ENCODE measurements at places on chromosomes 6 and 20.

GRCh38 chr6:122069932-122070331 is 329.5 kb upstream of the HSF2 start:
- ATAC-seq, result no peak

- ATAC-seq, result no peak
Measured at GRCh38 chr6:163579880-163580295, 165.4 kb downstream of the QKI start.

GRCh38 chr20:15310361-15310760 is 972.9 kb upstream of the FLRT3 start:
- no peak for ATAC-seq

DNA sequence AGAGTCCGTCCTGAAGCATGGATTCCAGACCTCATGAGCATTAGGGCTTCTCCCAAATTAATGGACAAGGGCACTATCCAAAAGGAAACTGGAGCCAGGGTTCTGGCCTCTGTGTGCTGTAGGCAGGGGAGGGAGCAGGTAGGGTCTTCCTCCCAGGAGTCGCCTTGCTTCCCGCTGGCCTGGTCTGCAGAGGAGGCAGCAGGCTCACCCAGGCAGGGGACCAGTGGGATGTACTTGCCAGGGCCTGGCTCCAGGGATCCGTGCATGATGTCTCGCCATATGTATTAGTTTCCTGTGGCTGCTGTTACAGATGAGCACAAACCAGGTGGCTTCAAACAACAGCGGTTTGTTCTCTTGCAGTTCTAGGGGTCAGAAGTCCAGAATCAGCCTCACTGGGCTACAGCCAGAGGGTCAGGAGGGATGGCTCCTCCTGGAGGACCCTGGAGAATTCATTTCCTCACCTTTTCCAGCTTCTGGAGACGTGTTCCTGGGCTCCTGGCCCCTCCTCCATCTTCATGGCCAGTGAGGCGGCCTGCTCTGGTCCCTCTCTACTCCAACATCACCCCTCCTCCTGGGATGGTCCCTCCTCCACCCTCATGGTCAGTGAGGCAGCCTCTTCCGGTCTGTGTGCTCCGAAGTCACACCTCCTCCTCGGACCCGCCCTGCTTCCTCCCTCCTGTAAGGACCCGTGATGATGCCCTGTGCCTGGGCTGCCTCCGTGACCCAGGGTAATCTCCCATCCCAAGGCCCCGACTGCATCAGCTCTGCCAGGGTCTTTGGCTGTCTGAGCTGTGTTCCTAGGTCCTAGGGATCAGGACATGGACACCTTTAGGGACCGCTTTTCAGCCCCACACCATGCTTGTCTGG is 329.1 kb downstream of the CDH4 start:
- no peak for ATAC-seq

DNA sequence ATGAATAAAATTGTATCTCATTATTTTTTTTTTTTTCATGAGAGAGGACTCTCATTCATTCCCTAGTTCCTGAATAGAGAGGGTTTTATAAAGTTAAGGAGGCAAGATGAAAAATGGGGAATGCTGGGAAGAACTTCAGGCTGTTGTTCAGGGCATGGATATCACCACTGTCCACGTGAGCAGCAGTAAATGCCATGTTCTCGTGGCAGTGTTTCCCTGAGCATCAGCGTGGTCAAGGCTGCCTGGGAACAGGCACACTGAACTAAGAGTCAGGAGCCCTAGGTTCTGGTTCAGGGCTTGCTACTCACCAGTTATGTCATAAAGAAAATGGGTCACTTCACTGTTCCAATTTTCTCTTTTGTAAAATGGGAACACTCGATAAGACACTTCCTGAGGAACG is 93.2 kb downstream of the MAN1A1 start:
- ATAC-seq, result no peak

DNA sequence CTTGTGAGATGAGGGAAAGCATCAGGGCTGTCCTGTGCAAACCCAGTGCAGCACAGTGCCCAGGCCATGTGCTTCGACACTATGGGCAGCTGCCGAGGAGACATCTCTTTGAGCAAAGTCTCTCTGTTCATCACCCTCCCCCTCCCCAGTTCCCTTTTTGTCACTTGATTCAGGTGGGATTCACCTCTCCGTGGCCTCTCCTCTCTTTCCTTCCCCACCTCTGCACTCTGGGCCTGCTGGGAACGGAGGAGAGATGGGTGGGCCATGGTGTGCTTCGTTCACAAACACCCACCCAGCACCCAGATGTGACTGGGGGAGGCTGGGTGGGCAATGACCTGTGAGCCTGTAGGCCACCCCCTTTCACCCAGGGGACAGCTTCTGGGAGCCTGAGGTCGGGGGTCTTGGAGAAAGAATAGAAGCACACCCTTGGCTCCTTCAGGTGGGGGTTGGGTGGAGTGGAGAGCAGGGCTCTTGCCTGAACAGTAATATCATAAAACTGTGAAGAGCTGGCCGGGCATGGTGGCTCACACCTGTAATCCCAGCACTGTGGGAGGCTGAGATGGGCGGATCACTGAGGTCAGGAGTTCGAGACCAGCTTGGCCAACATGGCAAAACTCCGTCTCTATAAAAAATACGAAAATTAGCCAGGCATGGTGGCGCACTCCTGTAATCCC is 33.5 kb upstream of the DLGAP4 start:
- no peak for ATAC-seq

DNA sequence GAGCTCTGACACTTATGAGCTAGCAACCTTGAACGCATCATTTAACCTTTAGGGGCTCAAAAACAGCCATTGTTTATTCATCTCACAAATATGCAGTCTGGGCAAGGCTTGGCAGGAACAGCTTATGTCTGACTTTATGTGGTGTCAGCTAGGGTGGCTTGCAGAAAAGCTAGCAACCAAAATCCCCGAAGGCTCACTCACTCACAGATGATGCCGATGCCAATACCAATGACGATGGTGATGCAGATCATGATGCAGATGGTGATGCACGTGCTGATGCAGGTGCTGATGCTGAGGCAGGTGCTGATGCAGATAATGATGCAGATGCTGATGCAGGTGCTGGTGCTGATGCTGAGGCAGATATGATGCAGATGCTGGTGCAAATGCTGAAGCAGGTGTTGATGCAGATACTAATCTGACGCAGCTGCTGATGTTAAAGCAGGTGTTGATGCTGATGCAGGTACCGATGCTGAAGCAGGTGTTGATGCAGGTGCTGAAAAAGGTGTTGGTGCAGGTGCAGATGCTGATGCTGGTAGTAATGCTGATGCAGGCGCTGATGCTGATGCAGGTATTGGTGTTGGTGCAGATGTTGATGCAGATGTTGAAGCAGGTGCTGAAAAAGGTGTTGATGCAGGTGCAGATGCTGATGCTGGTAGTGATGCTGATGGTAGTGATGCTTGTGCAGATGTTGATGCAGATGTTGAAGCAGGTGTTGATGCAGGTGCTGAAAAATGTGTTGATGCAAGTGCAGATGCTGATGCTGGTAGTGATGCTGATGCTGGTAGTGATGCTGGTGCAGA is 195.6 kb downstream of the NFATC2 start:
- no peak for ATAC-seq

- no peak for ATAC-seq
Measured at GRCh38 chr6:151544453-151544852, 50.6 kb downstream of the CCDC170 start.

GRCh38 chr6:722608-723007 is 29.7 kb upstream of the EXOC2 start:
- no peak for ATAC-seq

GRCh38 chr6:112180095-112180820 is 74.1 kb downstream of the LAMA4 start:
- no peak for ATAC-seq

- no peak for ATAC-seq
Measured at GRCh38 chr6:30914854-30915590, 984 bp downstream of the VARS2 start.

GRCh38 chr6:139801571-139802321 is 427.3 kb upstream of the CITED2 start:
- no peak for ATAC-seq

- ATAC-seq, result no peak
Measured at GRCh38 chr6:37788259-37788658, 31.3 kb upstream of the ZFAND3 start.

- no peak for ATAC-seq
Measured at GRCh38 chr6:158046201-158047126, 64.8 kb downstream of the SYNJ2 start.

- ATAC-seq, result no peak
Measured at GRCh38 chr20:9981829-9982228, 53.0 kb upstream of the ANKEF1 start.

GRCh38 chr6:105932440-105932839 is 153.7 kb upstream of the PRDM1 start:
- ATAC-seq, result no peak

GRCh38 chr6:47132724-47133123 is 90.6 kb upstream of the ADGRF1 start:
- ATAC-seq, result no peak

DNA sequence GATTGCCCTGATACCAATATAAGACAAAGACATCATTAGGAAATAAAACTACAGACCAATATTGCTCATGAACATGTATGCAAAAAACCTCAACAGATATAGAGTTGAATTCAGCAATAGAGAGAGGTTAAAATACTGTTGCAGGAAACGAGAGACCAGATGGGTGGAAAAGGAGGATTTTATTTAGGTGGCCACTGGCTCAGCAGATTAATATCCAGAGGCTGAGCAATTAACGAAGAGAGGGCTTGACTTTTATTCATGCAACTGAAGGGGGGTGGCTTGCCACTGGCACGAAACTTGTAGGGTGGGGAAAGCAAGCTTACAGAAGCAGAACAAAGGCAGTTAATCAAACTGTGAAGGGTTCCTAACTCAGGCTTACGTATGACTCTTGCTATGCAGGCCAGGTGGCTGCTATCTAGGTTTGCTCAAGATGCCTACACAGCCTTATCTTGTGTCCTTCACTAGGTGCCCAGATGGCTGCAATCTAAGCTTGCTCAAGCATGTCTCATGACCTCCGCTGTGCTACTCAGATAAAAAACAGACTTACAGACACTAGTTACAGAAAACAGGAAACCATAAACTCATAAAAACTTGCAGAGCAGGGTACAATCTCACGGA is 126.4 kb downstream of the MMUT start:
- no peak for ATAC-seq
